ENCODE measurements at places on chromosomes 4 and X.

GRCh38 chr4:177555007-177555574 lies 112.9 kb upstream of the AGA start:
- peak; percentile 29 for DNase-seq

DNA sequence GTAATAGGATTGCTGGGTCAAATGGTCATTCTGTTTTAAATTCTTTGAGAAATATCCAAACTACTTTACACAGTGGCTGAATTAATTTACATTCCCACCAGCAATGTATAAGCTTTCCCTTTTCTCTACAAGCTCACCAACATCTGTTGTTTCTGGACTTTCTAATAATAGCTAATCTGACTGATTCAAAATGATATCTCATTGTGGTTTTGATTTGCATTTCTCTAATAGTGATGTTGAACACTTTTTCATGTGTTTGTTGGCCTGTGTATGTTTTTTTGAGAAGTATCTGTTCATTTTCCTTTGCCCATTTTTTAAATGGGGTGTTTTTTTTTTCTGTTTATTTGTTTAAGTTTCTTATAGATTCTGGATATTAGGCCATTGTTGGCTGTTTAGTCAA lies 659.0 kb upstream of the GNPDA2 start:
- no peak for DNase-seq

- DNase-seq, result no peak
Observed at GRCh38 chr4:185249105-185249504, 39.7 kb downstream of the SNX25 start.

- DNase-seq, result no peak
Observed at GRCh38 chr4:88788424-88788823, 90.8 kb upstream of the NAP1L5 start.

GRCh38 chr4:36322921-36323354 lies 41.5 kb downstream of the DTHD1 start:
- no peak for DNase-seq

DNA sequence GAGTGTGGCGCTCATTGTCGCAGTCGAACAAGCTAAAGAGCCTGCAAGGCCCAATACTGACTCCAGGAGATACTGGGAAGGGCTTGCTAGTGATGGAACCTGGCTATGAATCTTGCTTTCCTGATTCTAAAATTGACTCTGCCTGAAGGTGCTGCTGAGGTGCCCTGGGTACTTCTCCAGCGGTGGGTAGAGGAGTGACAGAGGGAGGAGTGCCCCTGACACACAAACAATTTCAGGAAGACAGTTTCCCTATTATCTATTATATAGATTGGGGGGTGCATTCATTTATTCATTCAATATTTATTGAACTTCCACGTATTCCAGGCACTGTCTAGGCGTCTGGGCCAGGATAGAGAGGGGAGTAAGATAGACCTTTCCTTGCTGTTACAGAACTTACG lies 339.2 kb upstream of the GATB start:
- DNase-seq, result no peak

DNA sequence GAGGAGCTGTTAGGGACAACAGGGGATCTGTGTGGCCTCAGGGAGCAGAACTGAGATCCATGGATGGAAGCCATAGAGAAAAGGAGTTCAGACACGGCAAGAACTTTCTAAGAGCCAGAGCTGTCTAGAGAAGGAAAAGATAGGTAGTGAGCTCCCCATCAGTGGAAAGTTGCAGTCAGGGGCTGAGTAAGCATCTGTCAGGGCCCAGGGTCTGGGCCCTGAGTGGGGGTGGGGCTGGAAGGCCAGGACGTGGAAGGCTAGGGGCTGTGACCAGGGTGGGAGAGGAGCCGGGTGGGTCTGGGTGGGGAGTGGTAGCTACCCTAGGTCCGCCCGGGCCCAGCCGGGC lies 324 bp upstream of the MSN start:
- no peak for DNase-seq

Measured in stimulated activated CD4-positive, alpha-beta T cell treated with anti-CD3 and anti-CD28 coated beads, Interleukin-2, amount 100 ng/mL, for 48 hours (primary cell).